ENCODE measurements at places on chromosomes 1 and 21.

DNA sequence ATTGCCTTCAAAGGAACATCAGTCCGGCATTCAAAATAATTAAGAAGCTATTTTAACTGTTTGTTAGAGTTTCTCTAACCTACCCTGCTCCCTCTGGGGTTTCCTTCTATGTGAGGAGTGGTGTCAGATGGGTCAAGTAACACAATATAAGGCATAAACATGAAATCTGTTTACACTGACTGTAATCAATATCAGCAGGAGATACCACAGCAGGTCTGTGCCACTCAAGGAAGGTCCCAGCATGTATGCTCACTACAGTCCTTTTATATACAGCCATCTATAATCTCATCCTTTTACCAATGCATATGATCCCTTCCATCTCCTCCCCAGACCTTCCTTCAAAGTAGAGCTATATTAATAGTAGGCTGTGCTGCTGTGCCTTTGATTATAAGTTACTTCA, 25.4 kb downstream of the EEIG2 start:
- no peak for DNase-seq

DNA sequence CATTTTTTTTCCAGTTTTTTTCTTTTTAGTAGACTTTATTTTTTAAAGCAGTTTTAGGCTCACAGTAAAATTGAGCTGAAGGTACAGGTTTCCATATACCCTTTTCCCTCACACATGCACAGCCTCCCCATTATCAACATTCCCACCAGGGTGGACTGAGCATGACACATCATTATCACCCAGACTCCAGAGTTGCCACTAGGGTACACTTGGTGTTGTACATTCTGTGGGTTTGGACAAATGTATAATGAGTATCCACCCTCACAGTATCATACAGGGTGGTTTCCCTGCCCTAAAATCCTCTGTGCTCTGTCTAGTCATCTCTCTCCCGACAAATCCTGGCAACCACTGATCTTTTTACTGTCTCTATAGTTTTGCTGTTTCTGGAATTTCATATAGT, 3.0 kb upstream of the AIM2 start:
- no peak for DNase-seq

DNA sequence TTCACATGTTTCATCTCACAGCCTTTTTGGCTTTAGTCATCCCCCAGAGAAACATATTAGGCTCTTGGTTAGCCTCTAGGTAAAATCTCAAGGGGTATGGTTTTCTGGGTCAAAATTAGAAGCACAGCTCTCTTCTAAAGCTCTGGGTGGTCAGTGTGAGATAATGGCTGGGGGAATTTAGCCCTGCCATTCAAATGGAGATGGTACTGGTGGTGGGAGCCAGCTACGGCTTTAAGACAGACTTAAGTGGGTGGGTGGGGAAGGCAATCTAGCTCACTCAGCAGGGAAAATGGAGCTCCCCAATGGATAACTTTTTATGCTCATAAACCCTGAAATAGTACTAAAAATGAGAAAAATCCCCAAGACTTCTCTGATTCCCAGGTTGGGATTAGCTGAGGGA, 5.7 kb downstream of the TEX38 start:
- no peak for DNase-seq

- no peak for DNase-seq
Measured at GRCh38 chr1:93708734-93709481, 27.3 kb upstream of the BCAR3 start.

- DNase-seq, result no peak
Measured at GRCh38 chr21:42003051-42003461, 7.1 kb downstream of the ZBTB21 start.

GRCh38 chr1:228683428-228683827, 51.9 kb upstream of the RHOU start:
- DNase-seq, result no peak

- no peak for DNase-seq
Measured at GRCh38 chr1:58881471-58881994, 97.7 kb upstream of the JUN start.

DNA sequence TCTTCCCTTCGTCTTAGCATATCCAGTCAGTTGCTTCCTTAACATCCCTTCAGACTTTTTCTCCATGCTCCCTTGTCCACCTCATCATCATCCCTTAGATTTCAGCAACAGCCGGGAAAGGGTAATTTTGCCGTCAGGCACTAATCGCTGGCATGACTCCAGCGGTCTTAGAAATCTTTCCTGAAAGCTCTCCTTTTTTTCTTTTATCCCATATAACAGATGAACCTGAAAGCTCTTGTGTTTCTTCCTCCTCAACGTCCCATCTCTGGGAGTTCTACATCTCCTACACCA, 10.4 kb upstream of the BOLA1 start:
- DNase-seq, result no peak

GRCh38 chr1:175548774-175549173, 194.6 kb downstream of the TNR start:
- no peak for DNase-seq

GRCh38 chr1:14519976-14520375, 78.5 kb upstream of the KAZN start:
- no peak for DNase-seq

GRCh38 chr1:17027900-17028299, 16.2 kb upstream of the ATP13A2 start:
- no peak for DNase-seq

DNA sequence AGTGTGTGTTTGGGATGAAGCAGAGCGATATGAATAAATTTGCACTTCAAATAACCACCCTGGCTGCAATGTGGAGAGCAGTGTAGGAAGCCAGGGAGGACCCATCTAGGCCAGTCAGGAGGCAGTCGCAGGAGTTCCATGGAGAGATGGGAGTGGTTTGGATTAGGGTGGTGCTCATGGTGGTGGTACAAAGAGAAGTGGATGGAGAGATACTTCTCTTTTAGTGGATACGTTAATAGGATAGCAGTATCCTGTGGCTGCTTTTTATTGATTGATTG, 58.2 kb downstream of the MAN1C1 start:
- DNase-seq, result no peak

- no peak for DNase-seq
Measured at GRCh38 chr1:108889706-108890384, 13.1 kb downstream of the GPSM2 start.

DNA sequence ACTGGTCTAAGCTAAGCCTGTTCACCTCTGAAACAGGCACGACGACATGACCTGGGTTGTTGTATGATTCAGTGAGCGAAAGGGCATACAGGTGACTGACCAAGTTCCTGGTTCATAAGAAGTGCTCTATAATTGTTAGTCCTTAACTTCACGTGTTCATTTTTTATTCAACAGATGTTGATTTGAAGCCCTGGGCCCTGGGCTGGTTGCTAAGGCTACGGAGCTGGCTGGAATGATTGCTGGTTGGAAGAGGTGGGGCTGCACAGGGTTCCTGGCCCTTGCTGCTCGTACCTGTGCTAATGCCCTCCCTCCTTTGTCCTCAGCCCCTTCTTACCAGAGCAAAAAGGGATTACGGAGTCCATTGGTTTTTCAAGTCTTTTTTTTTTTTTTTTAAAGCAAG, 111.3 kb upstream of the CSF3R start:
- DNase-seq, result no peak

DNA sequence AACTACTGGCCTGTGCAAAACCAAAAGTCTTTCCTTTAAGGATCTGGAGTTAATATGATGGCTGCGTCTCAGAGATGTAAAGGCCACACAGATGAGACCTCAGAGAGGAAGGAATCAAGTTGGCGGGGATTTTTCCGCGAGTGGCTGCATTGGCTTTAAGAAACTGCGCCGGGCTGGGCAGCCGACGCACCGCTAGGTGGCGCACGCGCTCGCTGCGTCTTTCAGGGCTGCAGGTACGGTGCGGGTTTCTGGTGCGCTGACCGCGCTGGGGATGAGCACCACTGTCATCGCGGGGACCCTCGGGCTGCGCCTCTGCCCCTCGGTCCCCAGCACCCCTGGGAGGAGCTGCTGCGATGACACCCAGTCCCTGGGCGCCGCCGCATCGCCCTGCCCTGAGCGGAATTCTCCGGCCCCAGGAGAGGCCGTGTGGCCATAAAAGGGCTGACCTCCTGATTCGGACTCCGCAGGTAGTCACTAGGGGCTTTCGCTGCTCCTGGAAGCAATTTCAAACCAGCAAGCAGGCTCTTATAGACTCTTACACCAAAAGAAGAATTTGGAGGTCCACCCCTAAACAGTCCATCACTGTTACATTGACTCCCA, 241.0 kb downstream of the KCNJ6 start:
- peak; percentile 18 for DNase-seq

- DNase-seq, result no peak
Measured at GRCh38 chr1:241647658-241648057, 4.4 kb upstream of the WDR64 start.

DNA sequence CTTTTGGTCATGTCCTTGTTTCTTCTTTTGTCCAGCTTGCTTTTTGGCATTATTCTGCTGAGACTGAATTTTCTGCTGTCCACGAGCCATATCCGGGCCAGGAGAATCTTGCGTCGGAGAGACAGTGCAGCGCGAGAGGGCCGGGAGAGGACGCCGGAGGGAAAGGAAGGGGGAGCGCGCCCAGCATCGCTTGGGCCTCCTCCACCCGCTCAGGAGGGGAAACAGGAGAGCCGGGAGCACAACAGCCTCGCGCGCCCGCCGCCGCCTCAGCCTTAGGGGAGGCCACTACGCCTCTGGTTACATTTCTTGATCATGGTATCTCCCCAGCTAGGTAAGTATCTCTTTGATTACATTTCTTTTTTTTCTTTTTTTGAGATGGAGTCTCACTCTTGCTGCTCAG, 7.4 kb upstream of the DEGS1 start:
- no peak for DNase-seq

DNA sequence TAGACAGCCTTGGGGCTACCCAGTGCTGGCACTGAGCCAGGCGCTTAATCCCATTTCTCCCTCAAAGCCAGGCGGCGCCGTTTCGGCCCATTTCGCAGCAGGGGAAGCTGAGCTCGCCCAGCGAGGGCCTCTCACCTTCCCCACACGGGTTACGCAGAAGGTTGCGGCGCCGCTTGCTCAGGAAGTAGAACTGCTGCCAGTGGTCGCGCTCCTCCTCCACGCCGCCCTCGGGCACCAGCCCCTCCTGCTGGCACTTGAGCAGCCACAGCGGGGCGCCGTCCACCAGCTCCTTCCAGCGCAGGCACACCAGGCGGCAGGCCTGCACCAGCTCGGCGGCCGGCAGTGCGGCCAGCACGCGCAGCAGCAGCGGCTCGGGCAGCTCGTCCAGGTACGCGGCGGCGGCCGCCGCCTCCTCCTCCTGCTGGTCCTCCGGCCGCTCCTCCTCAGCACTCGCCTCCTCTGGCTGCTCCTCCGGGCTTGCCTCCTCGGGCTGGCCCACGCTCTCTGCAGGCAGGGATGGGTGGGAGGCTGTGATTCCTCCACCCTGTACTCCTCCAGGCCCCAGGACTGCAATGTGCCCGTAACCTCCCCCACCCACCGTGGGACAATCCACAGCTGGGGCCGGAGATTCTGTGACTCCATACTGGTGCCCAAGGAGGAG, 3.8 kb downstream of the FBXO2 start:
- DNase-seq, result peak; percentile 80

DNA sequence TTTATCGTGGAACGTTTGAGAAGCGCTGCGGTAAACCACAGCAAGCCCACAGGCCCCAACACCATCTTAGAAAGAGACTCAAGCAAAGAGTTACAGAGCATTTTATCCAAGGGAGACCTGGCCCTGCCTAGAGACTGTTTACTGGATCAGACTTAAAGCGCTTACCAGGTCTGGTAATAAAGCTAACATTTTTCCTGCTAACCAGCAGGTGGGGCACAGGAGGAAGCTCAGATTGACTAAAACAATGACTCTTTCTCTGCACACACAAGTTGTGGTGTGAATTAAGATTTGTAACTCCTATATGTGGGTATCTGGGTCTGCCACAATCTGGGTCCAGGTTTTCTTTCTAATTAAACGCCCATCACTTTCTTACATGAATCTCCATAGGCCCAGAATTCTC, 136.5 kb upstream of the ETS2 start:
- peak; percentile 72 for DNase-seq

DNA sequence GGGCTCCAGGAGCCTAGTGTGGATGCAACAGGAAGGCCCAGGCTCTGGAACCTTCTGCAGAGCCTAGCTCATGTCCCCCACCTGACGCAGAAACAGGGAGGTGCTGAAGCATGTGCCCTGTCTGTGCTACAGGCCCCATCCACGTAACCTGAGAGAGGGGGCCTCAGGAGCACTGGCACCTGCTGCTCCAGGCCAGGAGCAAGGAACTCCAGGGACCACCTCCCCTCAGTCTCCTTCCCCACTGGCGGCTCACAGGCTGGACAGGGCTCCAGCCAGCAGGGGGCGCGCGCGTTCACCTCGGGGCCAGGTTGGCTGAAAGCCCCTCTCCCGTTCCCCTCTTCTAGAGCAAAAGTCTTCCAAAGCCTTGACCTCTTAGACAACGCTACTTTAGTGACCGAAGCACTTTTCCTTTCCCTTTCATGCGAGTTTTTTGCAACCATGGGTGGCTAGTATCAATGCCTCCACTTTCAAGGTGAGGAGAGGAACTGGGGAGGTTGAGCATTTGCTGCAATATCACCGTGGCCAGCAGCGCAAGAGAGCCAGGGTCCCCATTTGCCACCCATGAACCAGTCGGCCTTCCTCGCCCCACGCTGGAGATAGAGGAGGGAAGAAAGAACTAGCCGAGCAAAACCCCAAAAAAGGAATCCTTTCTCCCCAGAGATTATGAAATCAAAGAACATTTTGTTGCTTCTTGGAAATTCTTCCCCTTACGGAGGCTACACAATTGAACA, 52.4 kb upstream of the GPR157 start:
- peak; percentile 54 for DNase-seq

GRCh38 chr1:183956559-183957188, 80.9 kb downstream of the COLGALT2 start:
- peak; percentile 91 for DNase-seq

DNA sequence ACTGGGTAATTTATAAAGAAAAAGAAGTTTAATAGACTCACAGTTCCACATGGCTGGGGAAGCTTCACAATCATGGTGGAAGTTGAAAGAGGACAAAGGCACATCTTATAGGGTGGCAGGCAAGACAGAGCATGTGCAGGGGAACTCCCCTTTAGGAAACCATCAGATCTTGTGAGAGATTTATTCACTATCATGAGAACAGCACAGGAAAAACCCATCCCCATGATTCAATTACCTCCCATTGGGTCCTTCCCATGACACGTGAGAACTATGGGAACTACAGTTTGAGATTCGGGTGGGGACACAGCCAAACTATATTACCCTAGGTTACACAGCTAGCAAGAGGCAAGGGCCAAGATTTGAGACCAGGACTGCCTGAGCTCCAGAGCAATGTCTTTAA, 30.4 kb upstream of the SOX13 start:
- no peak for DNase-seq

- no peak for DNase-seq
Measured at GRCh38 chr1:28494737-28495136, 11.1 kb upstream of the RCC1 start.
